ENCODE measurements at places on chromosomes 3 and 15.

DNA sequence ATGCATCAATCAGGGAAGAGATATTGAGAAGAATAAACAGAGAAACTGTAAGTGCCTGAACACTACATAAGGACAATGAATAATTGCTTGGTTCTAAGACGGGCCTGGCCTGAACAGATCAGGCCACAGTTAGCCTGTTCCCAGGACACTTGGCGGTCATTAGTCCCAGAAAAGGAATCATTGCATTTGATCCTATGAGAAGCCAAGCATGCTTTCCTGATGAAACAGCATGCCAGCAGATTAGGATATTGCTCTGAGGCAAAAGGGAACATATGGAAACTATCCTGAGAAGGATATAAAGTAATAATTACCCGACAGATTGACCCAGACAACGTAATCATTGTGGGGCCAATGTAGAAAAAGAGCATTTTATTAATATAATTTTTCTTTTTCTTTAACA is 51.9 kb downstream of the STRIT1 start:
- DNase-seq = no peak

GRCh38 chr3:5531741-5532290 is 344.3 kb downstream of the EDEM1 start:
- no peak for DNase-seq

- DNase-seq = no peak
Observed at GRCh38 chr3:17707813-17708543, 34.5 kb downstream of the TBC1D5 start.

DNA sequence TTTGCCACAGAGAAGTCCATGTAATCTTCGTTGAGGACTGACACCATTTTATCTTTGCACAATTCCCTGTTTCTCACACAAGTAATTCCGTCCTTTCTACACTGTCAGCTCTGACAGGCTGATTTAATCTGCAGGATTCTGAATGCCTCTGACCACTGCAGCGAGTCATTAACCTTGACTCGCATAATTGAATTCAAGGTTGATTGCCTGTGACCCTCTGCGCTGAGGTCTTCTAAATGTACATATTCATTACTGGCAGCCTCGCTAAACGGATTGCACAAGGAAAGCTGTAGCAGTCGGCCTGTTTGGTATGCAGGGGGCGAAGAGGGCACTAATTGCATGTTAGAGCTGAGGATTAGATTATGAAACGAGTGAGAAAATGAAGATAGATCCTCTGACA is 147.8 kb downstream of the SHOX2 start:
- no peak for DNase-seq

GRCh38 chr15:75063889-75064288 is 40.5 kb downstream of the PPCDC start:
- DNase-seq = no peak

- DNase-seq = no peak
Observed at GRCh38 chr3:172856795-172857742, 106.5 kb downstream of the ECT2 start.

DNA sequence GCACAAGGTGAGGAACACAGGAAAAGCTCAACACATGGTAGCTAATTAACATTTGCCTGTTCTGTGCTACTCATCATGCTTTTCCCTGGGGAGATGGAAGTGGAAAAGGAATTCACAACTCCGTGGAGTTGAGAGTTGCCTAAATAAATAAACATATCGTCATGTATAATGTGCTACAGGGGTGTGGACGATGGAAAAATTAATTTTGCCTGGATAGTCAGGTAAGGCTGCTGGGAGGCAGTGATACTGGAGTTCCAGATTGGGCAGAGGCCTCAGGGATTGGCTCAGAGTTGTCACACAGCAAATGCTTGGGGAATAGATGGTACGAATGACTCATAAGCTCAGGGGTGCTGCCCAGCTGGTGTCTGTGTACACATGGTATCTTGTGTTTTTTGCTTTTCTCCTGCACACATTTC is 3.1 kb upstream of the ABHD6 start:
- no peak for DNase-seq

DNA sequence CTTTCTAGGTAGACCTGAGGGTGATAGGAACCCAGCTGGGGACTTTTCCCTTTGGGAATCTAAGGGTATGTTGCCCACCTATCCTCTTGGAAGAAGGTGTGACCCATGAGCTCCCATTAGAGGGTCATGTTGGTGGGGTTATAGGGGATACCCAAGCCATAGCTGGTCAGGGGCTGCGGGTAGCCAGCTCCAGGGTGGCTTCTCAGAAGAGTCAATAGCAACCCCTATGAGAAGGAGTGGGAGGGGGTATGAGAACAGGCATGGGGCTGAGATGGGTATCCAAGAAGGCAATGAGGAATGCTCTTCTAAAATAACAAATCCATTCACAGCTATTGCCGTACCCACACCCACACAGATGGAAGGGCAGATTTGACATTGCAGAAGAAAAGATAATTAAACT is 217.8 kb downstream of the UACA start:
- no peak for DNase-seq

DNA sequence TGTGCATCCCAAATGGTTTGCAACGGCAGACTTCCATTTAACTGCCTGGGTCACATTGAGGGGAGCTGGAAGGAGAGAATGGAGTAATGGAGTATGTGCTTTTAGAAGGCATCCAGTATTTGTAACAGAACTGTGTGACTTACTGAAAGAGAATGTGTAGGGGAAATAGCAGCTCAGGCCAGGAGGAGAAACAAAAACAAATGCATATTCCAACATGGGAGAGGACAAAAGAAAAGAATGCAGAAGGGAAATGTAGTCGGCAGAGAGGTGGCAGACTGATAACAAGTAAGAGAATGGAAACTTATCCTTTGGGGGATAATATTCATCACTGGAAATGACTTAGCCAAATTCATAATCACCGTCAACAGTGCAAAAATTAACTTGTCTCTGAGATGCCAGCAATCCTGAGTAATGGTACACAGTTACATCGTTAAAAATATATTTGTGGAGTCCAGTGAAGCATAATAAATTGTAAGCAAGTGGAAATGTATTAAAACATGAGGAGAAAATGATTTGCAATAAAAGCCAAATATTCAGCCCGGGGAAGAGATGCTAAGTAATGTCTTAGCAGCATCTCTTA is 294.9 kb upstream of the SGO1 start:
- no peak for DNase-seq

DNA sequence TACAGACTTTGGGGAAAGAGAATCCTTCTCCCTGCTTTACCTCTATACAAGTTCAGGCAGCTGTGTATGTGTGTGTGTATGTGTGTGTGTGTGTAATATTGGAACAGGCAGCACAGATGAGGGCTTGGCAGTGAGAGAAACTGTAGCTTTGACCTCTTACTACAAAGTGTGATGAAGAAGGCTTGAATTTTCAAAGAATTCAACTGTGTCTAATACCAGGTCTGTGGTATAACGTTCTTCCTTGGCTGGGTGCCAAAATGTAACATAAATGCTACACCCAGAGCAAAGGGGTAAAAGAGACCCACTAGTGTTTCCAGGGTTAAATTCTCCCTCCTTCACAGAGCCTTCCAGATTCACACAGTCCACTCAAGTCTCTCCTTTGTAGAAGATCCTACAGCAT is 51.1 kb downstream of the CHST2 start:
- no peak for DNase-seq

DNA sequence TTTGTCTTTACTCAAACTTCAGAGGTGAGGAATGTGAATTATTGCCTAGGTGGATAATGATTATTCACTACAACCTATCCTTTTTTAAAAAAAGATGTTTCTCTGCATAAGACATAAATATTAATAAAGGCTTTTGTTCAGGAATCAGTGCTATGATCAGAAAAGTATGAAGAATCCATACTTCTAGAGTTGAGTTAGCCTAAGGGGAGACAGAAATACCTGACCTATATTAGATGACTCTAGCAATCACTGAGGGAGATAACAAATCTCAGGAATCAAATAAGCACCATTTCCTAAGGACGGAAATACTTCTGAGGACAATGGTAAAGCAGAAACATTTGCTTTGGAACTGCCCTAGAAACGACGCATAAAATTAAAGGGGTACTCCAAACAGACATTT is 763.8 kb downstream of the GBE1 start:
- DNase-seq = no peak

DNA sequence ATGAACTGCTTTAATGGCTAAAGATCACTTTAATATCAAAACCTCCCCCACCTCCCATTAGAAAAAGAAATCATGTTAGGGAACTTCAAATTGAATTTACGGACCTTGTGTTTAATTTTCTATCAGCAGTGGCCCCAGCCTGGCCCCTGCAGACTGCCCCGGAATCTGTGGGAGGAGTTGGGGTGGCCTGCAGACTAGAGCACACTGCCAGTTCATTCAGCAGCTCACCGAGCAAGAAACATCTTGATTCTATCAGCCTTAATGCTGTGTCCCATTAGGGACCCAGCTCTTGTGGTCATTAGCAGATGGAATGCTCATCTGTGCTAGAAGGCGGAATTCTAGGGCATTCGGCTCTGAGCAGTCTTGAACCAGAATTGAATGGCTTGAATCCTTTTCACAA is 54.2 kb downstream of the FLNB start:
- no peak for DNase-seq

DNA sequence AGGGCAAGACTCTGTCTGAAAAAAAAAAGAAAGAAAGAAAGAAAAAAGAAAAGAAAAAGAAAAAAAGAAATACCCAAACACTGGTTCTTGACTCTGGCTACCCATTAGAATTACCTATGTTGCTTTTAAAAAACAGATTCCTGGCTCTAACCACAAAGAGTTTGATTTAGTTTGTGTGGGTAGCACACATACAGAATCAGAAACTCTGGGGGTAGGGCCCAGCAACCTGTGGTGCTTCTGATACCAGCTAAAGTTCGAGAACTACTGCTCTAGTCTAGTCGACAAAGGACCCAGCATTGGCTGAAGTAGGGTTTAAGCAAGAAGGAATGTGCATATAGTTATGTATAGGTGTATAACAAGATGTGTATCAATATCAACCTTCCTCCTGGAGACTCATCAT is 392.7 kb downstream of the EFHB start:
- no peak for DNase-seq

DNA sequence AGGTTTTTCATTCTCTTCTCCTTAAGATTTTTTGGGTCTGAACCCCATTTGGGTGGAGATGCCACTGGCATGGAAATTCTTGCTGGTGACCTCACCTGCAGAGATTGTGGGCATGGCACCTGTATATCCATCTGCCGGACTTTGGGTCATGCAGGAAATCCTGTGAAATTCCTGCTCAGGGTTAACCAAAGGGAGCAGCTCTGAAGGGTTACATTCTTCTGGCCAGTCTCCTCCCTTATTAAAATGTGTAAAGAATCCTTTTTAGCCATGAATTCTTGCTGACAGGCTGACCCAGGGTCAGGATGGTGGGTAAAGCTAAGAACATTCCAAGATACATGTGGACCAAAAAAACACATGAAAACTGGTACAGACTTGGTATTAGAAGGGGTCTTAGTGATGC is 27.4 kb downstream of the ARHGEF26 start:
- DNase-seq = no peak

DNA sequence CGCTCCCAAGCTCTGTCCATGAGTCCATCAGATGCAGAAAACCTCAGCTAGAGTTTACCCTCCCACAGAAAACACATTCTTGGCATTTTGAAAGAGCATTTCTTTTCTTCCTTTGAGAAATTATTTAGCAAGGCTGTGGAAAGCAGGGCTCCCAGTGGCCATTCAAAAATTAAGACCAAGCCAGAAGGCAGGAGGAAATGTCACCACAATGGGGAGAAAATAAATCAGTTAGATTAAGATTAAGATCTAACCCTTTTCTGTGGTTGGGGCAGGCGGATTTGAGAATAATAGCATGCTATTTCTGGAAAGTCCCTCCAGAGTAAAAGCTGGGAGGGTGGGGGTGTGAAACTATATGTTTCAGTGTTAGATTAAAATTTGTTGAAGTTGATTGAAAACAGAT is 20.2 kb downstream of the LRIG1 start:
- no peak for DNase-seq

- DNase-seq = no peak
Observed at GRCh38 chr3:24420224-24420623, 74.4 kb downstream of the THRB start.

- DNase-seq = no peak
Observed at GRCh38 chr3:49523756-49524747, 30.2 kb upstream of the BSN start.

- no peak for DNase-seq
Observed at GRCh38 chr15:78716651-78717050, 75.6 kb upstream of the CHRNB4 start.

GRCh38 chr3:177249203-177249602 is 51.9 kb upstream of the TBL1XR1 start:
- no peak for DNase-seq

- DNase-seq = no peak
Observed at GRCh38 chr15:68712886-68713285, 107.8 kb downstream of the ANP32A start.

DNA sequence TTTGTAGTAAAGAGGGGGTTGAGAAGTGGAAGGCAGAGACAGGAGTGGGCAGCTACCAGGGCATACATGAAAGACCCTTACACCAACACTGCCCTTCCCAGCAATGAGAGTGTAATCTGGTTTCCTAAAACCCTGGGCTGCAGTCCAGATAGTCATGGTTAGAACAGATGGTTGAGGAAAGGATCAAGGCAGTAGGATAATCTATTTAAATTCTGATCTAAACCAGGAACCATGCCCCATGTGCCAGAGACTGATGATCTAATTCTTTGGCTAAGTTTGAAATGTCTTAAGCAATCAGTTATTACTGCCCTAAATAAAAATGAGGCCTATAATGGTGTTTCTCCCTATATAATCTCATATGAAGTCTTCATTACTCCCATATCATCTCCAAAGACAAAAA is 59.6 kb downstream of the PRTG start:
- no peak for DNase-seq

GRCh38 chr3:22491344-22491743 is 711.8 kb upstream of the UBE2E2 start:
- DNase-seq = no peak

GRCh38 chr15:60358935-60359682 is 38.7 kb downstream of the ANXA2 start:
- DNase-seq = no peak

- no peak for DNase-seq
Observed at GRCh38 chr3:35223632-35224394, 415.5 kb upstream of the ARPP21 start.

DNA sequence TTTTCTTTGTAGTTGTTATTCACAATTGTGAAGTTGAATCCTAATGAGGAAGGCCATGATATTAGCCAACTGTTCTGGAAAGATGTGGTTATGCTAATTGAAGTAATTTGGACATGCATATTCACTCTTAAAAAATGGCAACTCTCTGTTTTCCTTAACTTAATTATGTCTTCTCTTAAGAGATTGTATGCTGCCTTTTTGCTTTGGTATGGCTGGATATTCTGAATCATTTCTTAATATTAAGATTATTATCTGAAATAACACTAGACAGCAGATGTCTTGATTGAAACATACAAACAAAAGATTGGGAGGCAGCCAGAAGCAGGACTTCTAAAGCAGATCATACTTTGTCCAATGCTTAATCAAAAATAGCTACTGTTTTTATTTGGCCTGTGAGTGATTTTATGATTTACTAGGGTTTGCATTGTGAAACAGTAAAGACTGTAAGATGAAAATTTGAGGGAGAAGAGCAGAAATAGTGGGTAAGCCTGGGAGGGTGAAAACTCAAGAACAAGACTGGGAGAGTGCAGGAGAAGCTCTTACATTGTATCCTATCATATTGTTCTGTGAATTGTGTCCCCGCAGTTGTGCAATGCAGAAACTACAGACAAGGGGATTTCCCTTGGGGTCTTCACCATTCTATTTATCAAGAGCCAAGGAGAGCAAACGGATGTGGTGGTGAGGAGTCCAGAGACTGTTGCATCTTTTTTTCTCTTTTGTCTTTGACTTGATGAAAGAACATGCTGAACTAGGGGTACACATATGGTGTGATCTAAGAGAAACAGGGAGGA is 554.8 kb downstream of the TUSC7 start:
- no peak for DNase-seq

- no peak for DNase-seq
Observed at GRCh38 chr3:99875581-99875928, 57.9 kb downstream of the CMSS1 start.
